ENCODE measurements at places on chromosomes 2 and 18.

DNA sequence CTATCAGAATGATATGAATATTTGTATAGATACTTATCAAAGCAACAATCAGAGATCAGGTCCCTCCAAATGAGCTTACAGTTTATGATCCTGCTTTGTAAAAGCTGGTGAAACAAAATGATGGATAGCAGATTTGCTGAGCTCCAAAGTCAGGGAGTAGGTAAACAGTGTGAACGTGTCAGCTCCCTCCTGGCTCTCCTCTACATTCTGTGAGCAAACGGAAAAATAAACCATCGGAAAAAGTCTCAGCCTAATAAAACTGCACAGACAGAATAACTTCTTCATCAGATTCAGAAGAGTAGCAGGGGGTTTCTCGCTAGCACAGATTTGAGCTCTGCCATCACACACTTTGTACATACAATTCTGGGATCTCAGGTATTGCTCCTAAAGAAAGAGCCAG, 51.3 kb downstream of the BCL11A start:
- DNase-seq, result no peak

- no peak for DNase-seq
These were observed 9.3 kb upstream of the CCBE1 start for GRCh38 chr18:59706499-59706898.

DNA sequence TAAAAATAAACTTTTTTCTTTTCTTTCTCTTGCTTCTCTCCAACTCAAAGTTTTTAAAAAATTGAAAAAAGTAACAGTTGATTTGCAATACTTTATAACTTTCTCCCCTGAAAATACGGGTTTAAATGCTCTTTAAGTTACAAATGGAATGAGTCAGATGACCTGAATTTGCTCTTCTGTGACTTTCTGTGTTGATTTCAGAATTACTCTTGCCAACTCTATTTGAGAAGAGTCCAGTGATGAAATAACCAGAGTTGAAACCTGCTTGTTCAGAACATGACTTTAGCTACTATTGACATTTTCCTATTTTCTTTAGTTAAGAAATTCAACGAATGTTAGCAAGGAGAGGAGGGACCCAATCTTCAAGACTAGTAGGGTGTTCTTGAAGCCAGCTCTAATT, 146.1 kb upstream of the ZSWIM2 start:
- no peak for DNase-seq

GRCh38 chr2:120141300-120142069, 81.7 kb downstream of the TMEM185B start:
- no peak for DNase-seq

GRCh38 chr2:77823028-77823427, 300.9 kb upstream of the LRRTM4 start:
- DNase-seq, result no peak

GRCh38 chr2:181628590-181629585, 28.0 kb downstream of the CERKL start:
- no peak for DNase-seq

DNA sequence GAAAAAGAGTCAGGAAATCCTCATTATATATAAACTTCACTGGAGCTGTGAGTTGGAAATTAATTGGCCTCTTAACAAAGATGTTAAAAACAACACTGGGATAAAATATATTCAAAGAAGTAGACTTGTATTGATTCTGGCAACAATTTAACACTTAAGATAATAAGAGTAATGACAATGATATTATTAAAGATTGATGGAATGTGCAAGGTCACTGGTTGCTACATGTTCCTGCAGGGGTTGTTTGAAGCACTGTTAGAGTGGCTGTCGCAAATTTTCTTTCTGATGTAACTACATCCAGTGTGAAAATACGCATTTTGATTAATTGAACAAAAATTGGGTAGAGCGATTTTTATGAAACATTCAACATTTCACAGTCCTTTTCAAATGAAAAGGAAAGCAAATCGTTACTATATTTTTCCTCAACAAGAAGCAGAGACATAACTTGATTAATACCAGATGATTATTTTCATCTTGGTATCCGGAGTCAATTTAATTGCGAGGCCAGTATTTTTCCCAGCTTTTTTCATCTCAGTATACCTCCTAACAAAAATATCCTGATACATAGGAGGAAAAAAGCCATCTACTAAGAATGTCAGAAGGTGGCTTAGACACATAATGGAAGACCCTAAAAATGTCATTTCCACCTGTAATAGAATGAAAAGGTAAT, 6.1 kb downstream of the PTGR3 start:
- no peak for DNase-seq

GRCh38 chr2:174635776-174636404, 38.3 kb upstream of the WIPF1 start:
- DNase-seq, result no peak

- no peak for DNase-seq
These were observed 443.5 kb upstream of the SLC14A2 start for GRCh38 chr18:45171679-45172191.

DNA sequence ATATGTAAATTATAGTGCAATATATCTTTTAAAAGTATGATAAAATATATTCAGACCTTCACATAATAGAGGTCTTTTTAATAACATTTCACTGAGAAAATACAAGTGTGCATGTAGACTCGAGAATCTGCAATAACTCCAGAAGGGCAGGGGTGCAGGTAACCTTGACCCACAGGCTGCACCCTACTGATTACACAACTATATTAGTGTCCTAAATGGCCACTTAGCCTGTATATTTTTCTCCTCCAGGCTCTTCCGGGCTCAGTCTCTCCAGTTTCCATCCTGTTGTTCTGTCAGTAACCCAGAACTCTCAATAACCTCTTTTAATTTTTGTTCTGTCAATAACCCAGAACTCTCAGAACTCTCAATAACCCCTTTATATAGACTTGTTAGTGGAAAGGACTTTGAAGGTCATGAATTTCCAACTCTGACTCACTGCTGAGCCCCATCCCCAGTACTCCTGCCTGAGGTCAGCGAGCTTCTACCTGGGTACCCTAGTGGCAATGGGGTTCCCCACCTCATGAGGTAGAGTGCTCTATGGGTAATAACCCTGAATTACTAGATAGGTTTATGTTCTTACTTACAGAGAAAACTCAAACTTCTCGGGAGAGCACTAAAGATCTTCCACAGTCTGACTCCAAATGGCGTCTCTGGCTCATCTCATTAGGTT, 8.4 kb upstream of the TTR start:
- no peak for DNase-seq

DNA sequence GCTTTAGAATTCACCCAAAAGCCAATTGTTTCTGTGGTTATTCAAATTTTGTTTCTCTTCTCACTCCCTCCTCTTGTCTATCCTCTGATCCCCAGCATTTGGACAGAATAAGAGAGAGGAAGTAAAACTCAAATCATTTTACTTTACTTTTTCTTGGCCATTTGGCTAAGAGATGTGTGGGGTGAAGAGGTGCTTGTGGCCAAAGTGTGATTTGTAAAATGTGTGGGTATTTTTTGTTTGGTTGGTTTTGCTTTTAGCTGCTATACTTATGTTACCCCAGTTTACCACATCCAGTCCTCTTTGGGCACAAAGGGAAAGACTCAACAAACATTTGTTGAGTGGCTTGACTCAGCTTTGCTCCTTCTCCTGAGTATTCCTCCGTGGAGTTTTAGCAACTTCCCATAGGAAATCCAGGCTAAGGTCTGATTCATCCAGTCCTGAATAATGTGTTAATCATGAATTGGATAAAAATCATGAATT, 109.1 kb upstream of the CYP1B1 start:
- no peak for DNase-seq

DNA sequence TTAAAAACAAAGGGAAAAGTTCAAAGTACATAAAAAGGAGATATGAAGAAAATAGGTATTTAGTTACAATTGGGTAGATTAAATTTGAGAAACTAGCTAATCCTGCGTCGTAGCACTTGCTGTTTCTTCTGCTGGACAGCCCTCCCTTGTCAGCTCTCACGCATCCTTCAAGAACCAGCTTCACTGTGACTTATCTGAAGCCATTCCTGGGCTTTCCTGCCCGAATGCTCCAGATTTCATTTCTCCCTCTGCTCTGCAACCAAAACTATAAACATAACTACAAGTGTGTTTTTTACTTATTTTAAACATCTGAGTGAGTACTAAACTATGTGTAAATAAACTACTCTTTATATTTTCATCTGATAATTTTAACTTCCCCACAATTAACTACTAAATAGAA, 149.2 kb downstream of the MTCL1 start:
- no peak for DNase-seq

GRCh38 chr2:235049069-235049468, 97.3 kb downstream of the SH3BP4 start:
- DNase-seq, result no peak

- no peak for DNase-seq
These were observed 655.2 kb downstream of the EPHA4 start for GRCh38 chr2:220916931-220917330.

GRCh38 chr2:219207884-219208740, 1.5 kb downstream of the ZFAND2B start:
- DNase-seq, result no peak

GRCh38 chr2:70479816-70480215, 73.8 kb downstream of the TGFA start:
- DNase-seq, result no peak

GRCh38 chr2:97983698-97984097, 12.1 kb downstream of the TMEM131 start:
- no peak for DNase-seq

DNA sequence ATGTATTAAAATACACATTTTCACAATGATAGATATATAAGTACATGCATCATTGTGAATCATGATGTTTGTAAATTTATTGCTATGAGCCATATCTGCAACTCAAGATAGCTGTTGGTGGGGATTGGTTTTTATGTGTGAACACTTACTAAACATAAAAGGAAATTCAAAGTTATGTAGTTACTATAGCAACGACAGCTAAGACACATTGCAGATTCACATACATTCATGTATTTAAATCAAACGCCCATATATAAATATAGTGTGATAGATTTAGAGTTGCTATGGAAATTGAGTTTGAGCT, 65.6 kb downstream of the MAPRE2 start:
- DNase-seq, result no peak

- no peak for DNase-seq
These were observed 528 bp downstream of the ATG9A start for GRCh38 chr2:219228911-219229304.

DNA sequence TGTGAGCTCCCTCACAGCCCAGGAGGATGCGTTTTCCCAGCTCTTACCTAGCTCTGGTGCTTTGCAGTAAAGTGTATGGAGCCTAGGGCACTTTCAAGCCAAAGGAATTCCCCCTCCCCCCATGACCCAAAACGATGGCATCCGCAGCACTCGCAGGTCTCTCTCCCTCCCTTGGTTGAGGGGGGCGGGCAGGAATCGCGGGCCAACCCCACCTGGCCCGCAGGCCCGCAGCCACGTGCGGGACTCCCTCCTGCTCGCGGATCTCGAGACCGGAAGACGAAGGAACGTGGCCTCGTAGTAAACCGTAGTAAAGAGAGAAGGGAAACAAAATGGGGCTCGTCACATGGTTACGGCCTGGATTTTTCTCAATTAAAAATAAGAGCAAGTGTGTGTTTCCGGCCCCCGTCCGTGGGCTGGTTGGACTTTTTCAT, 8.5 kb downstream of the IRS1 start:
- peak; percentile 71 for DNase-seq

- no peak for DNase-seq
These were observed 74.2 kb upstream of the KLF7 start for GRCh38 chr2:207239754-207240494.

GRCh38 chr2:1758171-1758570, 13.9 kb upstream of the PXDN start:
- no peak for DNase-seq

- no peak for DNase-seq
These were observed 723 bp upstream of the SLC30A3 start for GRCh38 chr2:27263287-27264252.

GRCh38 chr18:36128530-36128870, 640 bp downstream of the SLC39A6 start:
- peak; percentile 38 for DNase-seq

DNA sequence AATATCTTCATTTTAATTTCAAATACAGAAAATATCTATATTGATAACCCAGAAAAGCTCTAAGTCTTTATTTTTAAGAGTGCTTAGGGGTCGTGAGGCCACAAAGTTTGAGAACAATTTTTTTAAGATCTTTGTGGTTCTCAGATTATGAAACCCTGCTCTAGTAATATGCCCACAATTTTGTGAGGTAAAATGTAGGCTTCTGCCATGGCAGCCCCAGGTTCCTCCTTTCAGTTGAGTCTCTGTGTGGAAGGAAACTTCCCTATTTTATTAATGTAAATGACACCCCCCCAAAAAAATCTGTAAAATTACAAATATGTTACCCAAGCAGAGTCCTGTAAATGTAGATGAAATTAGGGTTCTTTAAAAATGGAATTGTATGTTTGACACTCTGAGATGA, 600.5 kb downstream of the SATB2 start:
- no peak for DNase-seq

Measured in left hindlimb (tissue), 1 donor.